Astrocyte (in vitro differentiated cells and primary cell): ENCODE measurements at places on chromosomes 13 and 19.

- DNase-seq = no peak
These were observed 95.8 kb downstream of the WASF3 start for GRCh38 chr13:26653310-26653709.

GRCh38 chr13:91464336-91464735, 65.9 kb downstream of the GPC5 start:
- DNase-seq = no peak

- DNase-seq = no peak
These were observed 827.7 kb upstream of the PCDH9 start for GRCh38 chr13:68057836-68058235.

- no peak for DNase-seq
These were observed 2.6 kb downstream of the OR10H5 start for GRCh38 chr19:15790096-15790495.
